ENCODE measurements at places on chromosomes 3 and 15.

- no peak for DNase-seq
These were observed 106.3 kb downstream of the SMAD6 start for GRCh38 chr15:66808181-66808824.

DNA sequence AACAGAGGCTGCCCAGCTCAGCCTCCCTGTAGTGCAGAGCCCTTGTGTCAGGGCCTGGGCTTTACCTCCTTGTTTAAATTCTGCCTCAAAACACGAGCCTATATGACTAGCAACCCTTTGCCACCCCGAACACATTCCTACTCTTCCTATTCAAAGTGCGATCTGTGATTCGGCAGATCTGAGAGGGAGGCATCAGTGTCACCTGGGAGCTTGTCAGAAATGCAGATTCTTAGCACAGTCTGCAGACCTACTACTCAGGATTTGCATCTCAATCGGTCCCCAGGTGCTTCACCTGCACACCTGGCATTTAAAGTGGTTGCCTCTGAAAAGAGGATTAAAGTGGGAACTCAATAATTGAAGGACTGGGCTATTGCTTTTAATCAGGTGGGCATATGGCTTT, 273.2 kb upstream of the TOPAZ1 start:
- DNase-seq, result no peak

GRCh38 chr15:36814105-36814504, 234.7 kb downstream of the CDIN1 start:
- no peak for DNase-seq

- no peak for DNase-seq
These were observed 24.8 kb downstream of the TMOD2 start for GRCh38 chr15:51775967-51776816.

DNA sequence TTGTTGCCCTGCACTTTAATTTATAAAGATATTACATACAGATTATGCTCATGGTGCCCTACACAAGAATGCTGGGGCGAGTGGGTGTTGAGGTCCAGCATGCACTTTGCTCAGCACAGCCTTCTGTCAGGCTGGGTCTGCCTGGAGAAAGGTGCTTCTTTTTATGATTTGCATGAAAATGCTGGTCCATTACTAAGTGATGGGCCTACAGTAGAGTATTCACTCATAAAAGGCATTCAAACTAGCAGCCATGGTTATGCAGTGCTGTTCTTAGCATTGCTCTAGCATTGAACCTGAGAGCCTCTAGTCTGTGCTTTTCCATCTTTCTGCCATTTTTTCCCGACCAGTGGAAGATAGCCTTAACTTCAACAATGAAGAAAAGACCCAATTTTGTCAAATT, 12.3 kb downstream of the LNP1 start:
- no peak for DNase-seq

GRCh38 chr3:197309528-197310361, 11.3 kb upstream of the DLG1 start:
- DNase-seq, result no peak

GRCh38 chr3:141914311-141914710, 37.9 kb downstream of the ATP1B3 start:
- no peak for DNase-seq

DNA sequence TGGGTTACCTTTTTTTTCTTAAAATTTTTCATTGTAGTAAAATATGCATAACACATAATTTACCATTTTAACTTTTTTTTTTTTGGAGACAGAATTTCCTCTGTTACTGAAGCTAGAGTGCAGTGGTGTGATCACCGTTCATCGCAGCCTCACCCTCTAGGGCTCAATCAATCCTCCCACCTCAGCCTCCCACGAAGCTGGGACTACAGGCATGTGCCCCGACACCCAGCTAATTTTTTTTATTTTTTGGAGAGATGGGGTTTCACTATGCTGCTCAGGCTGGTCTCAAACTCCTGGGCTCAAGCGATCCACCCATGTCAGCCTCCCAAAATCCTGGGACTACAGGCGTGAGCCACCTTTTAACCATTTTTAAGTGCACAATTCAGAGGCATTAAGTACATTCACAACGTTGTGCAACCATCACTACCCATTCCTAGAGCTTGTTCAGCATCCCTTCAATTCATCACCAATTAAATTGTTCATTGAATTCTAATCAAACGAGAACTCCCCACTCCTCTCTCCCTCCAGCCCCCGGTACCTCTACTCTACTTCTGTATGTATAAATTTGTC, 44.6 kb downstream of the BHLHE40 start:
- no peak for DNase-seq

DNA sequence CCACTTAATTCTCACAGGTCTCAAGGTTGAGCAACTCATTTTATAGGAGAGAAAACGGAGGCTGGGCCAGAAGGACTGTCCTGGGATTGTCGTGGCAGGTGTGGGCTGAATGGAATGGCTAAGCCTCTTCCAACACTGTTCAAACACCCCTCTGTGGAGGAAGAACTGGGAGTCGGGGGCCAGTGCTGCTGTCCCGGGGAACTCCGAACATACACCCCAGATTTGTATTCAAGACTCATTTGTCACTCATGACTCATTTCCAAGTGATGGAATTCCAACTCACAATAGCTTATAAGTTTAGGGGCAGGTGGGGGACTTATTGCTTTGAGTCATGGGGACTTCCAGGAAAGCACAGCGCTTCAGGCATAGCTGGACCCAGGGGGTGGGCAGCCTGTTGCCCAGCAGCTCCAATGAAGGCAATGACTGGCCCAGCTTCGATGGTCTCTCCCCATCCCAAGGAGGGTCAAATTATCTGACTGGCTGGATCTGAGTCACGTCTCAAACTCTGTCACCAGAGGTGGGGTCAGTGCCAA, 72.5 kb downstream of the TM2D3 start:
- no peak for DNase-seq

DNA sequence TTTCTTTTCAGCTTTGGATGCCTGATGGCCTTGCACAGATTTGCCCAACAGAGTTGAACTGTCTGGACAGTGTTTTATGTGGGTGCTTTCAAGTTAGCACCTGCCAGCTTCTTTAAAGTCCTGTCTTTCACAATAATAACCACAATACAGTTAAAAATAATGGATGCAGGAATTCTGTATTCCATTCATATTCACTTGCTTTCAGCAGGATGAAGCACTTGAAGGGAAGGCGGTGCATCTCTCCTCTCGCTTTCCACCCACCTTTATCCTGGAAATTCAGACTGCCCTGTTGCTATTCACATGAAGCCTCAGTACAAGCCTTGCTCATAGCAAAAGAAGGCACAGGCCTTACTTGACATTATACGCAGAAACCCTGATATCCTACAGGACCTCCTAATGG, 26.5 kb upstream of the GYG1 start:
- DNase-seq, result no peak

GRCh38 chr3:121431726-121432517, 113.9 kb downstream of the POLQ start:
- DNase-seq, result no peak

GRCh38 chr3:7546253-7546652, 685.3 kb downstream of the GRM7 start:
- no peak for DNase-seq

DNA sequence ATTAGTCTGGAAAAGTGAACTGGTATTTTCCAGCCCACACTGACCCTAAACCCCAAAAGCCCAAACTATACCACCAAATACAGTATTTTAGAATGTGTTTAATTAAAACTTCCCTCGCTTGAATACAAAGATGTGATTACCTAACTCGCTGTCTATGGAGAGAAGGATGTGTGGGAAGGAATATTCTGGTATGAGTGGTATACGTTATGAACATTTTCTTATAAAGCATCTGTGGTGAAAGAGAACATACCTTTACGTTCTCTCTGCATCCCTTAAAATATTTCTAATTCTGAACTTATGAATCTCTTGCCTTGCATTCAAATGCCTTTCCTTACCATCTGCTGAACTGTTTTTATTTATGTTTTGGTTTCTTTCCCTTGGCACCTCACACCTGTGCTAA, 201.4 kb downstream of the MBNL1 start:
- DNase-seq, result no peak

GRCh38 chr15:94287794-94288246, 56.5 kb downstream of the MCTP2 start:
- no peak for DNase-seq

DNA sequence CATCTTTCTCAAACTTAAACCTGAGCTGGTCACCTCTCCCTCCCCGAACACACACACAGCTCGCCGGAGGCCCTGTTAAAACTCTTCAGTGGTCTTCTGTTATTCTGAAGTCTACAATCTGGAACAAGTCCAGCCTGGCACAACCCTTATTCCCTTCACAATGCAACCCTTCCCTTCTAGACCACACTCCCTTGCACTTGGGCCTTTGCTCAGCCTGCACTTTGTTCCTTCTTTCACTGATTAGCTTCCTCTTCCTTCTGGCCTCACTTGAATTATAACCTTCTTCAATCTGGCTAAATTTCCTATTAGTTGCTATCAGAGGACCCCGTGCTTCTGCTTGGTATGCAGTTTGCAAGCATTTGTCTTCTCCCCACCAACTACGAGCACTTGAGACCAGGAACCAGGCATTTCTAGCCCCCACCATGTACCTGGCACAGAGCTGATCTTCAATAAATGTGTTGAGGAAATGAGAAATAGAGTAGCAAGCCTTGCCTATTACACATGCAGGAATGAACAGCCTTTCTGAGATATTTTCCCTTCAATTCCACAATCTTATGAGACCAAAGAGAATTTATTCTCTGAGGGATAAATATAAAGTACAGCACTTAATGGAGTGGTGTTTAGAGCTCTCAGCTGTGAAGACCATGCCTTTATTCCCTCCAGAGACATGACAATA, 663.1 kb upstream of the ADAMTS9 start:
- no peak for DNase-seq

DNA sequence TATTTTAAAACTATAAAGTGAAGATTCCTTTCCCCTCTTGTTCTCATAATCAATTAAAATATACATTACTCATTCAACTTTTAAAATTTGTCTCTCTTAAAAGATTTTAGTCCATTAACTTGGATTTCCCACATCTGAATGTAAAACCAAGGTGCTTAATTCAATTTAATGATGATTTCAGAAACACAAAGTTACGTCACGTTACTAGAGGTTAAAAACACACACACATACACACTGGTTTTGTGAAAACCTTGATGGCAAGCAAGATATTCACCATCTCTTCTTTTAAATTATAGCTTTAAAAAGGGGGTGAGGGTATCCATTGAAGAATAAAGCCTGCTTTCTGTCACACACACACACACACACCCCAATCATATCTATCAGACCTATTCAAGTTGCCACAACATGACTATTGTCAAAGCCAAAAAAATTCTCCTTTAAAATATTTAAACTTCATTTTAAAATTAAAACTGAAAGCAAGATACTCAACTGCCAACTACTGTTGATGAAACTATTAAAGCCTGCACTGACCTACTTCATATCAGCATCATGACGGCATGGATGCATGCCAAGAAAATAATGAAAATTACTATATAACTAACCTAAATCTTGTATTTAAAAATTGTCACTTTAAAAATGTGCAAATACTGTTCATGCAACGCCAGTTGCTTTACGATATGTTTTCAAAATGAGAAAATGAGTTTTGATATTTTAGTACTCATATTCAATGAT, 2.1 kb downstream of the RFX7 start:
- no peak for DNase-seq

DNA sequence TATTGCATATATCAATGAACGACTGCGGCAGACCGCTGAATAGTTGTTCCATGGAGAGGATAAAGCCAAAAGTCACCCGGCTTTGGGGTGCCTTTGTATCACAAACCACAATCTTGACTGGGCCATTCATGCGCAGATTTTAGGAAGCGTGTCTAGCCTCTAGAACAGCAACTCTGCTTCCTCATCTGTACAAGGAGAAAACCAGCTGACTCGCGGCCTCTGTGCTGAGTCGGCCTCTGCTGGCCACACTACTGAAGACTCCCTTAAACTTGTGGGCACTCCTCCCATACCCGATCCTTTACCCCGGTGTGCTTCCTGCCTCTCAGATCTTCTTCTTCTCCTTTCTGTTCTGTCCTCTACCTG, 872 bp downstream of the DLEC1 start:
- DNase-seq, result no peak

- DNase-seq, result no peak
These were observed 88.7 kb downstream of the CBLB start for GRCh38 chr3:105780107-105780506.

DNA sequence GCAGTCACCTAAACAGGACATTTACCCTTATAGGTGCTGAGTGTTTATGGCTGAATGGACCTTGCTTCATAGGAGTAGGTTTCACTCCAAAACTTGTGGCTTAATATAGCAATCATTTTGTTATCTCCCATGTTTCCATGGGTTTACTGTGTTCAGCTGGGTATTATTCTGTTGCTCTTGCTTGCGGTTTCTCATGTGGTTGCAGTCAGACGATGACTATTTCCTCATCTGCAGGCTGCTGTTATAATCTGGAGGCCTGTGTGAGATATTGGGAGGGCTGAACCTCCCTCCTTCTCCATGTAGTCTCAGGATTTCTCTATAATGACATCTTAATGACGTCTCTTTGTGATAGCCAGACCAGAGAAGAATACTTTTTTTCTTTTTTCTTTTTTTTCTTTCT, 98.1 kb downstream of the ZPLD1 start:
- DNase-seq, result no peak

GRCh38 chr15:60928970-60929369, 300.1 kb downstream of the RORA start:
- DNase-seq, result no peak

DNA sequence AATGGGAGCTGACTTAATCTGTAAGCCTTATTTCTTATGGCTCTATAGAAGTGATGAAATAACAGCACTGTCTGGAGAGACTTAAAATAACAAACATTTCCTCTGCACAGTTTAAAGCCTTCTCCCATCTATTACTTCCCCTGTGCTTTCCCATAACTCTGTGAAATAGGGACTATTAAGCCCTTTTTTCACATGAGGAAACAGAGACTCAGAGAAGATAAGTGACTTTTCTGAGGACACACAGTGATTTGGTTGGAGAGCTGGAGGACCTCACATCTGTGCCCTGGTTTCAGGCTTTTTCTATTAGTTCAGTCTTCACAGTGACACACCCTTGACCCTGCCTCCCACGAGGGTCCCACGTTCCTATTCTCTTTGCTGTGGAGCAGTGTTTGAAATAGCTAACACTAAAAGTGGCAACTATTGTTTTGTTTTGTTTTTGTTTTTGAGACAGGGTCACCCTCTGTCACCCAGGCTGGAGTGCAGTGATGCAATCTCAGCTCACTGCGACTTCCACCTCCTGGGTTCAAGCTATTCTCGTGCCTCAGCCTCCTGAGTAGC, 82.9 kb downstream of the ST6GAL1 start:
- no peak for DNase-seq

- no peak for DNase-seq
These were observed 223.6 kb downstream of the WDR72 start for GRCh38 chr15:53535886-53536285.

GRCh38 chr3:172844428-172844827, 93.9 kb downstream of the ECT2 start:
- no peak for DNase-seq

Measured in gastrocnemius medialis (tissue), 4 donors.